Cardiac atrium fibroblast (primary cell): ENCODE measurements at places on chromosomes 7 and 10. TPM values are rescaled to one million over a fixed set of nuclear protein-coding genes. Genes with fewer than 3 reads are reported as not detected.

The PLOD3 gene
- total RNA-seq = 107 and 134 TPM in 2 replicates

The OLAH gene
- under 0.01 and 1.6 TPM in 2 replicates for total RNA-seq

The CUL2 gene
- total RNA-seq = 15.5 and 21.5 TPM in 2 replicates

The AS3MT gene
- total RNA-seq = 1.3 and 2.9 TPM in 2 replicates

The AEBP1 gene
- 28.5 and 75.8 TPM in 2 replicates for total RNA-seq

The ANKRD7 gene
- total RNA-seq = 3.2 TPM in 1 of 2 replicates, not detected in the other

The PLA2G12B gene
- total RNA-seq = not detected in 2 replicates

The SH2D4B gene
- not detected in 2 replicates for total RNA-seq

The ZNF467 gene
- 4.1 and 8.1 TPM in 2 replicates for total RNA-seq

The TRIL gene
- total RNA-seq = 0.72 and 0.97 TPM in 2 replicates

The FFAR4 gene
- total RNA-seq = not detected in 2 replicates

The TAC1 gene
- 5.2 TPM in 1 of 2 replicates, not detected in the other for total RNA-seq

The FGFBP3 gene
- not detected in 2 replicates for total RNA-seq

The PTPN20 gene
- total RNA-seq = not detected in 2 replicates

The TACC2 gene
- 5.2 and 7.9 TPM in 2 replicates for total RNA-seq

The NACAD gene
- total RNA-seq = 1.5 and 2.3 TPM in 2 replicates
